ENCODE measurements at places on chromosomes 11 and 22.

- DNase-seq: no peak
Measured at GRCh38 chr11:60991457-60991856, 20.0 kb downstream of the CD6 start.

- no peak for DNase-seq
Measured at GRCh38 chr11:76683161-76684095, 12.9 kb upstream of the LRRC32 start.

DNA sequence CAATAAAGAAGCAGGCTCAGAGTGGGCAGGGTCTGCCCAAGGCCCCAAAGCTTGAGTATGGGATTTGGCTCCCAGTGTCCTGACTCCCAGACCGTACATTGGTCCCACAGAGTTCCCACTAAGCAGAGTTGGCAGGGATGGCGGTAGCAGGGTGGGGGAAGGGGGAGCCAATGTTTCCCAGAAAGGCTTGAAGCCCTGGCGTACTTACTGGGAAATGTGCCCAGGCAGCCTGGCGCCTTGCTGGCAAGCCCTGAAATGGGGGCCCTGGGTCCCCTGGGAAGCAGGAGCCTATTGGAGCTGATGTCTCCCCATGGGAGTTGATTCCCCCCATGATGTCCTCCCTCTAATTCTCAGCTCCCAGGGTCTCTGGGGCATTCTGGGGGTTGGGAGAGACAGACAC lies 9.3 kb downstream of the ARHGEF17 start:
- DNase-seq: no peak

GRCh38 chr11:129828301-129828836 lies 12.7 kb downstream of the TMEM45B start:
- DNase-seq: no peak

DNA sequence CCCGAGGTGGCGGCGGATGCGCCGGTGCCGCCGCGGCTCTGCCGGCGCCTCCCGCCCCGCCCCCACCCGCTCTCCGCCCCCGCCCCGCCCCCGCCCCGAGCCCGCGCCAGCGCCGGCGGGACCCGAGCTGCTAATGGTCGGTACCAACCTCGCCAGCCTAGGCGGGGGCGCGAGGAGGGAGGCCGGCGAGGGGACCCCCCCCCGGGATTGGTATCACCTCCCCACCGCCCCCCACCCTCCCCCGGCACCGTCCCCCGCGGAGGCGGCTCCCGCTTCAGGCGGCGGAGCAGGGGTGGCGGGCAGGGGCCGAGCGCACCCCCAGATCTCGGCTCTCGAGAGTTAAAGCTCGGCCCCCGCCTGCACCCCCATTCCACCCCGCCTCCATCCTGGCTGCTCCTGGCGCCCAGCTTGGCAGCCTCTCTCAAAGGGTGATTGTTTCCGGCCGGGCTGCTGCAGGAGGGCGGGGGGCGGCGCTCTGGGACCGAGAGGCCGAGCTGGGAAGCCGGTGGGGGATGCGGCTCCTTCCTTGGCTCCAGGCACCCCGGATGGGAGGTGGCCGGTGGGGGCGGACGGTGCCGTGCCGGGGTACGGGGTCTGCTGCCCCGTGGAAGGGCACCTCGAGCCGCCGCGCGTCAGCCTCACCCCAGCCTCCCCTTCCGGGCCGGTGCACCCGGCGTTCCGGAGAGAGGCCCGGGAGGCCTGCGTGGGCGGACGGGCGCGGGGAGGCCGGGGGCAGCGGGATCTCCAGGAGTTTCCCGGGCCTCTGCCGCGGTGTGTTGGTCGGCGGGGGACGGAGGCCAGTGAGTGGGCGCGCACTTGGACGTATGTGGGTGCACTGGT lies at the start of gene B3GAT1:
Gene B3GAT1, minus strand, starts transcription at position 40 of the 840 bp plus-strand sequence. CDS start 24,583 bp downstream, outside the sequence.
- DNase-seq: no peak

DNA sequence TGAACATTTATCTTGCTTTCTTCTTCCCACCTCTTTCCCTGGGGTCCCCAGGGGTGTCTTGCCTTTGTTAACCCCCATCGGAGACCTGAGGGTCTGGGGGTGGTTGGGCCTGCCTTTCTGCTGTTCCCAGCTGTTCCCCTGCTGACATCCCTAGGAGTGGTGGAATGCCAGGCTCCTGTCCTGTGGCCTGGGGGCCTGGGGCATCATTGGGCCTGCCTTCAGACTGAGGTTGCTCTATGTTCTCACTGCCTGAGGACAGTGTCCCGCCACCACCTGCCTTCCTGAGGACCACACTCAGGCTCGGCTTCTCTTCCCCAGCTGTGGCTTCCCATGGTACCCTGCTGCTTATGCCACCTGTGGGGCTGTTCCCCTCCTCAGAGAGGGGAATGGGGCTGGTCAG lies 1.1 kb upstream of the IL18BP start:
- no peak for DNase-seq

GRCh38 chr11:126899961-126900748 lies 100.4 kb downstream of the KIRREL3 start:
- no peak for DNase-seq

- DNase-seq: no peak
Measured at GRCh38 chr22:34966980-34967565, 98.9 kb upstream of the ISX start.

DNA sequence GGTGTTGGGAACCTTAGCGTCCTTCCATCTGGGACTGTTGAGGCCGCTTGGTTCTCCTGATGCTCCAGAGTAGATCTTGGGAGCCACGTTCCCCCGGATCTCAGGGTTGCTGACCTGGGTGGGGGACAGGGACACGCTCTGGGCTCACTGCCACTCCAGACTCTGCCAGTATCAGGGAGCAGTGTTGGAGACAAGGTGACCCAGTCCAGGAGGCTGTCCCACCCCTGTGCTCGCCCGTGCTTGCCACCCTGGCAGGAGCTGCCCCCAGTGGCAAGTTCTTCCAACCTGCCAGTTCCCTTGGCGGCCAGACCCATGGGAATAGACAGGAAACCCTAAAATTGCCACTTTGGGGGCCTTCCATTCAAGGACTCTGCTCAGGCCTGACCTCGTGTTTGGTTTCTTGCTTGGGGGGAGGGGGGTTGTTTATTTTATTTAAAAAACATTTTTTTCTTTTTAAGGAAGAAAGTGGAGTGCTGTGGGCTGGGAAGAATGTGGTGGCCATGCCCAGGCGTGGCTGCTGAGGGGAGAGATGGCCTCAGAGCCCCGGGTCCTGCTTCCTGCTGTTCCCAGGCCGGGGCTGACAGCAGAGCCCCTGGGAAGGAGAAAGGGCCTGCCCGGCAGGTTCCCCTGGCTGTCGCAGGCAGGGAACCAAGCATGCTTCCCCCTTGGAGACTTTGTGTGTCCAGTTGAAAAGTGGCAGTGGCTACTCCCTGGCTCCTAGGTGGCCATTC lies 7.2 kb downstream of the GRK2 start:
- DNase-seq: no peak

- DNase-seq: no peak
Measured at GRCh38 chr11:33445761-33446161, 188.6 kb downstream of the HIPK3 start.

DNA sequence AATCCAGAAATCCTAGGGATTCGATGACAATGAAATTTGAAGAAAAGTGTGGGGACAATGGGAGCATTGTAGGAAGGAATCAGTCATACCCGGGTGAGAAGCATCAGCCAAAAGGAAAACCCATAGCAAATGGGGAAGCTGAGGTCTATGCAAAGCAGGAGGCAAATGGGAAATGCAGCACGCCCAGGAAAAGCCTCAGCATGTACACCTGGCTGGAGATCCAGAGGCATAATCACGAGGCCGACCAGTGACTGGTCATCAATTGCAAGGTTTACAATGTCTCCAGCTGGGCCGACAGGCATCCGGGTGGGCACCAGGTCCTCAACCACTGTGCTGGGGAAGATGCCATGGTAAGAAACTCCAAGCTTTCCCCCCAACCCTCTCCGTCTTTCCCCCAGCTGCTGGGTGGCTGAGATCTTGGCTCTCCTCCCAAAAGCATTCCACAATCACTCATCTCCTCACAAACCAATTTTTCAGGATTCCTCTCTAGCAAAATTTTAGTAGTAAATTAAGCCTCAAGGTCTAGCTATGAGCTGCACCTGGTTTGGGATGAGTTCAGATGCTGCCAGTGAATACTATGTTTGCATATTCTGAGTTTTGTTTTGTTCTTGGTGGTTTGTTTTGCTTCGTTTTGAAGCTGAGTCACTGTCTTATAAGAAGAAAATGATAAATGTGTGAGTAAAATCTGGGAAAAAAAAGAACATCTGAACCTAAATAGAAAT lies 98.0 kb upstream of the OR5AK2 start:
- DNase-seq: no peak

GRCh38 chr22:45774001-45774670 lies 102.5 kb downstream of the ATXN10 start:
- no peak for DNase-seq

DNA sequence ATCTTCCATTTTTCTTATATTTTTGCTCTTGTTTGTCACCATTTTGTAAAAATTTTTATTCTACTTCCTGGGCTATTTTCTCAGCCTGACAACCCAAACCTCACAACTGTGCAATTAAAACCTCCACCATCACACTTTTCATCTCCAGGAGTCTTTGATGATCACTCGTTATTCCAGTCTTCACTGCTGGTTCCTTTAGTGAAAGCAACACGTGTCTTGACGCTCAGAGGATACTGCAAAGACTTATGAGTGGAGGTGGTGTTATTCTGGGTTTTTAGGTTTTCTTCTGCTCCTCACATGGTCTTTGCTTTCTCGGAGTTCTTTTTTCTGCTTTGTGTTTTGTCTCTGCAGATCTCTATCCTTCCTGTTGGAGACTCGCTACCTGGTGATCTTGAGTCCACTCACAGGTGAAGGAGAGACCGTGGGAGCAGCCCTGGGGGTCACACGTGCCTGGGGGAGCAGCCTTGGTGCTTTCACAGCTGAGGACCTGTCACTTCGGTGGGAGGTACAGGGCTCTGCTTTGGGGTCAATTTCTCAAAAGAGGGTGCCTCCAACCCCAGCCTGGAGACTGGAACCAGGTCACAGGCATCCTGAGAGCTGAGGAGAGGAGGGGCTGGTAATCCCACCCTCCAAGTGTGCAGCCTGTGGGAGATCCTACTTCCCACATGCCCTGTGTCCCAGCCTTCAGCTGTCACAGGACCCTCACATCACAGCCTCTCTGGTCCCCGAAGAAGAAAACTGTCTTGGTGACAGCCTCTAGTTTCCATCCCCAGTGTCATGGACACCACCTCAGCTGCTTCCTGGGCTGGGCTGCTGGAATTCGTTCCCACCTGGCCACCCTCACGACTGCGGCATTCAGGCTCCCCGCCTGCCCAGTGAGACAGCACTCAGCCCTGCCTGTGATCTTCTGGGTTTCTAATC lies 11.0 kb downstream of the SULT4A1 start:
- DNase-seq: no peak

GRCh38 chr11:126930091-126930841 lies 70.3 kb downstream of the KIRREL3 start:
- DNase-seq: no peak

DNA sequence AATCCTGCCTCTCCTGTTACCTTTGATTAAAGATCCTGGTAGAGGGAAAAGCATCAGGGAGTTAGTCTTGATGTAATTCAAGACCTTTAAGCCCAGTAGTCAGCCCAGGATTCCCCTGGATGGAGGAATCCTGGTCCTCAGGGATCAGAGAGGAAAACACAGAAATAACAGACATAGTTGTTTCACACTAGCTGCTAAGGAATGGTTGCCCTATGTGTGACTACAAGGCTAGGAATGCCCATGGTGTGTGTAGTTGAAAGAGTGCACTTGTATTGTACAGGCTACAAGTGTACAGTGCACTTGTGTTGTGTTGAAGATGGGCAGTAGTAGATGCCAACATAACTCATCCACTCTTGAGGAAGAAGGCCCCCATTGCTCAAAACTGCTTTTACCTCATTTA lies 226.8 kb downstream of the AASDHPPT start:
- DNase-seq: no peak

- no peak for DNase-seq
Measured at GRCh38 chr11:71080239-71081097, 171.9 kb downstream of the SHANK2 start.

DNA sequence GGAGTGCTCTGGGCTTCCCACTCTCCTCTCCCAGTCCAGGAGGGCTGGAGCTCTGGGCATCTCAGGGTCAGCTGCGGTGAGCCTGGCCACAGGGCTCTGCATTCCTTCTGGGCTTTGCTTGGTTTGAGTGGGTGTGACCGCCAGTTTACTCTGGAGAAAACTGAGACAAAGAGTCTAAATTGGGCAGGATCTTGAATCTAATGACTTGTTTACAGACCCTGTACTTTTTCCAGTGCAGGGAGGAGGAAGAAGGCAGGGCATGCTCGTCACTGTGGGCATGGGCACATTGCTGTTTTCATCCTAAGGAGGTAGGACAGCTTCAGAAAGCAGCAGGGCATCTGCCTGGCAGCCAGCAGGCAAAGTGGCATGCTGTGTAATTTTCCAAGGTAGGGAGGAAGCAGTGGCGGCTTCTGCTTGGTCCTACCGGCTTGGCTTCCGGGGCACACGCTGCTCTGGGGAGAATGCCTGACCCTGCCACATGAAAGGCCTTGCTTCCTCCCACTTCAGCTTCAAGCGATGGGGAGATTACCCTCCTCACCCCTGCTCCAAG lies 22.9 kb downstream of the FLI1 start:
- DNase-seq: no peak

DNA sequence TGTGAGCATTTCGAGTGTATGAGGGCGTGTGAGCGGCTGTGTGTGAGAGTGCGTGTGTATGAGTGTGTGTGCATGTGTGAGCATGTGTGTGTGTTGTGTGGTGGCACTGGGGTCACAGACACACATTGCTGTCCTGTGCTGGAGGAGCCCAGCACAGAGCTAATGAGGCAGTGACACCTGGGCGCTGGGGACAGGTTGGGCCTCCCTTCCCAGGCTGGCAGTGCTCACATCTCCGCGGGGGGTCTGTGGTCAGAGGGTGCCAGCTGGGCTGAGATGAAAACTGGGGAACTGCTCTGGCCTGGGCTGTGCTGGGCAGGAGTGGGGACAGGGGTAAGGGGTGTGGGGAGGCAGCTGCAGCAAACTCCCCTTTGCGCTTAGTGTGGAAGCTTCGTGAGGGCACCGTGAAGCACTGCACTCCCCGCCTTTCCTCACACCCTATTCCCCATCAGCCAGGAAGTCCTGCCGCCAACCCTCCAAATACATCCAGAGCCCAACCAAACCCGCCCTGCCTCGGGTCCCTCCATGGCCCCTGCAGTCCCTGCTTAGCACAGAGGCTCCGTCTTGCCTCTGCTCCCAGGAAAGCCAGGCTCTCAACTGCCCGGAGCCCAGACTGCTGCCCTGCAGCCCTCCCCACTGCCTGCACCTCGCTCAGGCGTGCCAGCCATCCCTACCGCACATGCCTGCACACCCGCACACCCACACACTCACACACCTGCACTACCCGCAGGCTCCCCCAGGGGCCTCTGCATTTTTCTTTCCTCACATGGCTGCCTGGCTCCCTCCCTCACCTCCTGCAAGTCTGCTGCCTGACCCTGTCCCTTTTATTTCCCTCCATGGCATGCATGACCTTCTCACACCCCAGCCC lies 62.0 kb upstream of the THY1 start:
- no peak for DNase-seq

GRCh38 chr11:3191586-3192324 lies 26.6 kb upstream of the OSBPL5 start:
- DNase-seq: no peak

GRCh38 chr11:454801-455565 lies 4.9 kb downstream of the PTDSS2 start:
- no peak for DNase-seq

DNA sequence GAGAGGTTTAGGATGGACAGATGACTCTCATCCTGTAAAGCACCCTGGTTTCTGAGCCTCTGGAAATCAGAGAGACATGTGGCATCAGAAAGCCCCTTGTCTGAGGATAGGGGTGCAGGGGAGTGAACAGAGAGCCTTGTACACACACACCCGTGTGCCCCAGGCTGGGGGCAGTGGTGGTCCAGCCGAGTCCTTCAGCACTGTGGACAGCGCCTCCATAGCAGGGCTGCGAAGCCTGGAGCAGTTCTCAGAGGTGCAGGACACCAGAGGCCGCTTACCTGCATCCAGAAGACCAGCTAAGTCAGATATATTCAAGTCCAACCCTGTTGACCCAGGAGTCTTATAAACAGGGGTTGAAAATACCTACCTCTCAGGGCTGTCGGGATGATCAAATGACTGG lies 11.5 kb upstream of the IGSF9B start:
- no peak for DNase-seq

All from naive B cell (primary cell).